ENCODE measurements at places on chromosomes 6 and 20.

- no peak for DNase-seq
These were observed 129.1 kb downstream of the FOXA2 start for GRCh38 chr20:22455259-22455658.

- DNase-seq: no peak
These were observed 60.8 kb upstream of the SSTR4 start for GRCh38 chr20:22974354-22974753.

GRCh38 chr20:17845701-17846475, 122.7 kb downstream of the SNX5 start:
- DNase-seq: peak; percentile 71

DNA sequence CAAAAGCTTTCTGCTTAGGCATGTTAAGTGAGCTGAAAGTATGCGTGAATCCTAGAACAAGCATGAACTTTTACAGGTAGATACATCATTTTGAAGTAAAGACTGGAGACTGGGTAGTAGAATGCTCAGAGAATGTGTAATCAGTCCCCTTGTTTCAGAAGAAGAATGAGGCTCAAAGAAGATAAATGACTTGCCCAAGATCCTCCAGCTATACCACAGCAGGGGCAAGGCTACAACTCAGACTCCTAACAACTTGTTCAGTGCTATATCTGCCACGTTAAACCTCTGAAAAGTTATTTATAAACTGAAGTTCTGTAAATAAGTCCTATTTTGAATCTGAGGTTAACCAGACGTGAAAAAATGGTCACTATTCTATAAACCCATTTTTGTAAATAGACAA, 2.9 kb downstream of the RIPOR2 start:
- no peak for DNase-seq

DNA sequence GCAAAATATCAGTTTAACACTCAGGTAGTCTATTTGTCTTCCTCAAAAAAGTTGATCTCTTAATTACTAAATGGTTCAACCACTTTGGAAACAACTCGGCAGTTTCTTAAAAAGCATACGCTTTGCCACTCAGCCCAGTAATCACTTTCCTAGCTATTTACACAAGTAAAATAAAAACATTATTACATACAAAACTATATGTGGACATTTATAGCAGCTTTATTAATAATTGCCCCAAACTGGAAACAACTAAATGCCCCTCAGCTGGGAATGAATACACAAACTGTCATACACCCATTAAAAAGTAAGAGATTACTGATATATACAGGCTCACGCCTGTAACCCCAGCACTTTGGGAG, 7.4 kb downstream of the EEF1A1 start:
- no peak for DNase-seq

DNA sequence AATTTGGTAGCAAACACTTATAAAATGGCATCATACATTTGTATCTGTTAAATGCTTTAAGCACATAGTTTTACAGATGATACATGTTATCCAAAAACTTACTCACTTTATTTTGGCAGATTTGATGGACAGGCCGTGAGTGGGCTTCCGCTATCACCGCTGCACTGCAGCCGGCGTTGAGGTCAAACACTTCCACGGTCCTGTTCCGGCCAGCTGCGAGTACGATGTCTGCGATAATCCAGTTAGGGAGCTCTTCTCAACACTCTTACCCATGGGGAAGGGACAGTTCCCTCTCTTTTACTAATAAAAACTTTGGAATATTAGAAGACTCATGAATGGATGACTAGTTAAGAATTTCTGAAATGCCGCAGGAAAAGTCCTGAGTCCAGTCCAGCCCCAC, 69.0 kb downstream of the WDR27 start:
- no peak for DNase-seq

DNA sequence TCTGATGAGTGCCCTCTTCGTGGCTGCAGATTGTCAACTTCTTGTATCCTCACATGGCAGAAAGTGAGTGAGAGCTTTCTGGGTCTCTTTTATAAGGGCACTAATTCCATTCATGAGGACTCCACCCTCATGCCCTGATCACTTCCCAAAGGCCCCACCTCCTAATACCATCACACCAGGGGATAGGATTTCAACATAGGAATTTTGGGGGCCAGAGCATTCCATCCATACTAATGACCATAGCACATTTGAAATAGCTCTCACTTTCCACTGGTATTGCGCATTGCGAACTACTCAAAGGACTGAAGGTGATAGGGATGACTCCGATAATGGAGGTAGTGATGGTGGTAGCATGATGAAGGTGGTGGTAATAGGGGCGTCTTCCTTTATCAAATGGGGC, 324.3 kb downstream of the PRL start:
- DNase-seq: no peak

DNA sequence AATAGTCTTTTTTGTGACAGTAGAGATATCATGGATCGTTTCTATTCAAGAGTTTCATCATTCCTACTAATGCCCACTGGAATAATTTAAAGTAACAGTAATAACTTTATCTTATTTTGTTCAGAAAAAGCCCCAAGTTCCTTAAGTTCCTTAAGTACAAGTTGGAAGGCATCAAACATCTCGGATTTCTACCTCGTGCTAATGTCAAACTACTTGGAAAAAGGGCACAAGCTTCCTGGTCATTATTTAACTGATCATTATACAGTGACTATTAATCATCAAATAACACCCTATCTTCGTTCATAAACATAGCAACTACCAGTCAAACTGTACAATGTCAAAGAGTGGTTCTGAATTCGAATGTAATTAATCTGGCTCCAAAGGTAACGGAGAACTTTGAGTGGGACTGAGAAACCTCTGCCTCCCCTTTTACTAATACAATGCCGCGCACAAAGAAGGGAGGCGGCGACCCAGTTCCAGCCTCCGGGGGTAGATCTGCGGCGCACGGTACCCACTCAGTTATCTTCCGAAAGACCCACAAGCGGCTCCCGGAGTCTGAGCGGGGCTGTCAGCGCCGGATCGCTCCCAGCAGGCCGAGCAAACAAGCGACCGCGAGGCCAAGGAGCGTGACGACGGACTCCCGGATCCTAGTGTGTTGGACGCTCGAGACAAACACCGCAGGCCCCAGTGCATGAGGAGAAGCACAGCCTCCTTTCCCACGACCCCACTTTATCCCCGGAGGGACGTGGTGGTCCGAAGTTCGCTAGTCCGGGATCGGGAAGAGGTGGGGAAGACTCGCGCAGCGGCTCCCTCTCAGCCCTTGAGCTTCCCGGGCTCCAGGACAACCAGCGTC, 716 bp downstream of the SHPRH start:
- peak; percentile 62 for DNase-seq

DNA sequence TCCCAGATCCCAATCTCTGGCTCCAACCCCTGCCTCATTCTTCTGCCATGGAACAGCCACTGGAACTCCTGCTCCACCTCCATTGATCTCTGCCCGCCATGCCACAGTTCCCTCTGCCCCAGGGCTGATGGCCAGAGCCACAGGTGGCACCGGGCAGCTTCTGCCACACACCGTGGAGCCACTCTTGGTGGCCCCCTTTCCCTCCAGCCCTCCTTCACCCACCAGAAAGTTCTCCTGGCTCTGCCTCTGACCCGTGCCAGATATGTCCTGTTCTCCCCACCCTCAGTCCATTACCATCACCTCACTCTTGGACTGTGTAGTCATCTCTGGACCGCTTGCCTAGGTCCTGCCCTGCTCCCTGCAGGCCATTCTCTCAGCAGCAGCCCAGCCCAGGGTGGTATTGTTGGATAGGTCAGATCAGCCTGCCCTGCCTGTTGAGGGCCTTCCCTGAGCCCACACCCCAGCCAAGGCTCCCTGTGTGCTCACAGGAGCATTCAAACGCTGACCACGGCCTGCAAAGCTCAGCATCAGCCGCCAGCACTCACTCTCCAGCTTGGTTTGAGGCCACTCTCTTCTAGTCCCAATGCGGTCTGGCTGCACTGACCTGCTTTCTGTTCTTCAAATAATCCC, 16.8 kb upstream of the SYNDIG1 start:
- DNase-seq: no peak

DNA sequence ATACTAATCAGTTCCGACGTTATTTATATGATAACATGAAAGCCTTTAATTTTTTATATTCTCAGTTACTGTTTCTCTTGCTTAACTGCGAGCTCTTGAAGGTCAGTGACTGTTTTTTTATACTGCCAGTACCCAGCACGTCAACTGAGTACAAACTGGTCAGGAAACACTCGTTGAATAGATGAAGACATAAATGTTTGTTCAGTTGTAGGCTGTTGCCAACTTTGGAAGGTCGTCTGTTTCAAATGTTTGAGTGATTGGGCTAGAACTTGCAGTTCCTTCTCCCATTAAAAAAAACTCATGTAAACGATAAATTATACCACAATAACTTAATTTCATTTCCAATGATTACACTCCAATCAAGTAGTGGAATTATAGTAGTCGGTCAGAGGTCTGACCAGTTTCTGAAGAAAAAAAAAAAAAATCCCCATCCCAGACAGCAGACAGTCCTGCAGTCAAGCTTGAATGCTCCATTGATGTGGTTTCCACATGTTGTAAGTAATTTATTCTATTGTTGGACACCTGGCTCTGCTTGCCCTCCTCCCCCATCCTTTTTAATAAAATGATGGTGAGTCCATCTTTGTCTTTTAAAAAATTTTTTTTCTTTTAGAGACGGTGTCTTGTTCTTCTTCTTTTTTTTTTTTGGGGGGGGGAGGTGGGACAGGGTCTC, 81.1 kb downstream of the SASH1 start:
- DNase-seq: no peak

- DNase-seq: no peak
These were observed at the start of gene WFDC5 for GRCh38 chr20:45114465-45115385. WFDC5 (minus strand) TSS chr20:45115174; CDS start chr20:45115083, 91 bp downstream.

GRCh38 chr6:160192840-160193239, 65.8 kb downstream of the SLC22A2 start:
- no peak for DNase-seq

GRCh38 chr6:15090145-15090579, 155.7 kb upstream of the JARID2 start:
- no peak for DNase-seq

- peak; percentile 34 for DNase-seq
These were observed 7.9 kb downstream of the GPLD1 start for GRCh38 chr6:24481449-24481848.

DNA sequence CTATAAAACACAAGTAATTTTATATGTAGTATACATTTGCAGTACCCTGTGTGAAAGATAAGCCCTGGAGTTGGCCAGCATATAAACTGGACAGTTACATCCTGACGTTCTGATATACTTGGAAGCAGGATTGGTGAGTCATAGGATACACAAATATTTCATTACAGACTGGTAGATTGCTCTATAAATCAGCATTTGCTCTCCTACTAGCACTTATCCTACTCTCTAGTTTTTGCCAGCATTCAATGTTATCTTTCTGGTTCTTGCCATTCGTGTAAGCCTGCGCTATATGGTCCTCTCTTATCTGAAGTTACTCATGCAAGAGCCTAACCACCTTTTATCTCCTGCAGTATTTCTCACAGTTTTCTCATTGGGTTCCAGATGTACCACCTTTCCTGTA, 680.2 kb upstream of the MMS22L start:
- DNase-seq: no peak

DNA sequence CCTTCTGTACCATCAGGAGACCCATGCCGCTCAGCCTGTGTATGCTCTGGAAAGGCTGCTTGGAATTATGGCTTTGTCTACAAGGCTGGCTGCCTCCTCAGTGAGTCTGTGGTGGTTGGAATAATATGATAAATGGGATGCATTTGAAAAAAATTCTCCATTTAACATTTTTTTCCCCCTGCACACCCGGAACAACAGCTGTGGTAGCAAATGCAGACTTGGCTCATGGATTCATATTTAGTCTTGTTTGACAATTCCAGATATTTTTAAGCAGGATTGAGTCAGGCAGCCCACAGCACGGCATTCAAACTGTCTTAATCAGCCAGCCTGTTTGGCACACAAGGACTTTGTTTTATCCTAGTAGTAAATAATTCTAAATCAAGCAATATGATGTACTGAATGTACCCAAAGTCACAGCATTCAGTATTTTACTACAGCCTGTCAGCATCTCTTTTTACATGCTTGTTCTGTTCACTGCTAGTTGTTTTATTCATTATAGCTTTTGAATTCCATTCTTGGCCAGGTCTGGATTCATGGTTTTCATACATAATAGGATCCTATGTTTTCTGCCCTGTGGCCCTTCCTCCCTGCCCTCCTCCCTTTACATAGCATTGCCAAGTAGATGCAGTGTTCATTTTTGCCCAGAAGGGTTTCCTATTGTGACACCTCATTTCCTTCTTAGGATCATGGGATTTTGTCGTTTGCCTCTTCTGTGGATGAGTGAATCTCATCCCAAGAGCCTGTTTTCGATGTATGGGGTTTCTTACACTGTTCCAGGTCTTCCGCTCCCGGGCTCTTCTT, 68.1 kb downstream of the LRRC1 start:
- no peak for DNase-seq

- DNase-seq: no peak
These were observed 90.5 kb downstream of the MAN1A1 start for GRCh38 chr6:119259027-119259426.
